ENCODE measurements at places on chromosomes 3 and 15.

DNA sequence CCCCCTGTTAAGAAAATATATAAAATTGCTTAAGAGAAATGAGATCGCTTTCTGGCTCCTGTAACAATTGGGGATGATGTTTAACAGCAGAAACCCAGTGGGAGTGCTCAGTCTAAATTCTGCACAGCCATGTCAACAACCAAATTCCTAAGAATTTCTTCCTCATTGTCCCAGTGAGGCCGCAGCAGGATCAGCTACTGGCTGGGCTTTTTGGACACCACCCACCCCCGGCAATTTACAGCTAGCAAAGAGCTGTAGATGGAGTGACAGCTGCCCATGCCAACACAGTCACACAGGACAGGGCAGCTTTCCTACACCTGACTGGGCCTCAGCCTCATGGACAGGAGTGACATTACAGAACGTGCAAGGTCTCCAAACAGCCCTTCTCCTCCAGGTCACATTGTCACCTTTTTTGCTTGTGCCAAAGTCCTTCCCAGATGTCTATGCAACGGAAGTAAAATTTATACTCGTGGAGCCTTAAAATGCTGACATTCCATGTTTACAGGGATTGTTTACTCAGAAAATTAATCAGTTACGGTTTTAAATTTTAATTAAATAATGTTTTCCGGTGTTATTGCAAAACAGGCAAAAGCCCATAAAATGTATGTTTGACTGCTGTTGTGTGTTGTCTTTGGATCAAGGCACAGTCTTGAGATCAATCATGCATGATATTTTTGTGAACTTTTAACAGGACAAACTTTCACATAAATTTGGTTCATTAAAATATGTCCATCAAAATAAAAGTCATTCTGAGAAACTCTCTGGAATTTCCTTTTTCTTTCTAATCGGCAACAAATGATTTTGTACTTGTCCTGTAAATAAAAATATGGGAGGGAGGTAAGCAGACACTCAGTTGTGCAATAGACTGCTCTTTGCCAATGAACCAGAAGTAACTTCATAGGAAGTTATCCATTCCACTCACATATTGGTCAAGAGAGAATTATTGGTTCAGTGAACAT, 943.2 kb downstream of the MCTP2 start:
- no peak for DNase-seq

- no peak for DNase-seq
Measured at GRCh38 chr3:26967501-26967900, 344.9 kb downstream of the LRRC3B start.

GRCh38 chr3:111768571-111769100, 90.4 kb upstream of the PHLDB2 start:
- no peak for DNase-seq

GRCh38 chr3:30567139-30567753, 39.2 kb upstream of the TGFBR2 start:
- DNase-seq, result no peak

DNA sequence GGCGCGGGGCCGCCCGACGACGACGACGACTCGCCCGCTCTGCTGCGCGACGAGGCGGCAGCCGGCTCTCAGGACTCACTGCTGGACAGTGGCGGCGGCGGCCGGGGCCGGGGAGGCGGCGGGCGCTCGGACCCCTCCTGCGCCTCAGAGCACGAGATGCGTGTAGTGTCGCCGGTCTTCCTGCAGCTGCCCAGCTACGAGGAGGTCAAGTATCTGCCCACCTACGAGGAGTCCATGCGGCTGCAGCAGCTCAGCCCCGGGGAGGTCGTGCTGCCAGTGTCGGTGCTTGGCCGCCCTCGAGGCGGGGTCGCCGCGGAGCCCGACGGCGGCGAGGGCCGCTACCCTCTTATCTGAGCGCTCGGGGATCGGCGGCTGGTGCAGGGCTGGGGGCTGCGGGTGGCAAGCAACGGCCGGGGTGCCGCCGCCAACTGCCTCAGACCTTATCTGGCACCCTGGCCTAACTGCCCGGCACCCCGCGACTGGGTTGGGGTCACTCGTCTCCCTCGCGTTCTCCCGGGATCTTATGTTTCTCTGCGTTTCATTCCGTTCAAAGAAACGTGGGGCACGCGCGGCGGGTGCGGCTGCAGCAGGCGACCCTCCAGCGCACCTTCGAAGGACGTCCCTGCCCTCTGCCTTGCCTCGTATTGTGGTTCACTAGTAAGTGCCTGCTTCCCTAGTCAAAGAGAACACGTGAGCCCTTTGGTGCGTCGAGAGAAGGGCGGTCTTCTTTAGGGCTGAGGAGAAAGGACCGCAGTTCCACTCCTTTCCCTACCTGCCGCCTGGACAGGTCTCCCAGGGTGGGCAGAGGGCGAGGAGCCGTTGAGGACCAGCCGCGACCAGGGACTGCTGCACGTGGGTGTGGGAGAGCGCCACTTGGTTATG, 1.0 kb downstream of the C3orf80 start:
- DNase-seq, result no peak

DNA sequence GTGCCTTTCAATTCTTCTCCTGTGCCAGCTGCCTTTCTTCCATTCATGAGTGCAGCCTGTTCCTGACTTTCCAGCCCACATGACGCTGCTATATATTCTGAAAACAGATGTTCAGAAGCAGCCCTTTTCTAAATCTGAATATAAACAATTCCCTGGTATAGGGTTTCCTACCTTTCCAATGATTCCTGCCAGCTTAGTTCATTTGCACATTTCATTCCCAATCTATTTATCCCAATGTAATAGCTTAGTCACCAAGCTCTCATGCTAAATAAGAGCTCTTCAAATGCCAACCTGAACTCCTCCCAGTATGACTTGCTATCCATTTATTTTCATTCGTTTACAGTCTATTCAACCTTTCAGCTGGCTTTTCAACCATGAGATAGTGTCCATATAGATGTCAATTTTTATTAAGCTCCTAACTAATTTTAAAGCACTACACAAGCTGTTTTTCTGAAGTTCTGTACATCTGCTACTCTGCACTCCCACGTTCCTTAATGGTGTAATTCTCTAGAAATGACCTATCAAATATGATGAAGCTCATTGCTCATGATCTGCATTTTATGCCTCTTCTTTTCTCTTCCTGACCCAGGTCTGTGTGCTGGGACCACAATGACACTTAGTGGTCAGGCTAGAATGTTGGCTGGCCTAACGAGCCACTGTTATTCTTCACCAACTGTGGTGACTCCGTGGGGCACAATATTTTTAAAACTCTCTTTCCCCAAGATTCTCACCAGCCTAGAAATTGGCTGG, 605.0 kb upstream of the TBL1XR1 start:
- DNase-seq, result no peak

DNA sequence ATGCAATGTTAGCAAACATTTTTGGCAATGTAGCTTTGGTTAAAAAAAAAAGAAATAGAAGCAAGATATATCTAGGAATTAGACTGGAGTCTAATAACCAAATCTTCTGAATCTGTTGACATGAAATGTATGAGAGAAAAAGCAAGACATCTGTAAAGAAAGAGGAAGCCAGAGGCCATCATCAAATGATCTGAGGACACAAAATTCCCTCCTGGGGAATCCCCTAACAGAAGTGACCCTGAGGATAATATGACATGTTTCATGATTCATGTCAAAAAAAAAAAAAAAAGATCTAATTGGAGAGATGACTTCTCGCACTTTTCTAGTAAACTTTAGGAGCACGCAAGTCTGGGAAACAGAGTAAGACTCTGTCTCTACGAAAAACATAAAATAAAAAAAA, 70.9 kb downstream of the IMPG2 start:
- DNase-seq, result no peak

- DNase-seq, result no peak
Measured at GRCh38 chr15:36953346-36953745, 147.0 kb downstream of the MEIS2 start.

GRCh38 chr15:43134157-43134635, 810 bp downstream of the TMEM62 start:
- no peak for DNase-seq

DNA sequence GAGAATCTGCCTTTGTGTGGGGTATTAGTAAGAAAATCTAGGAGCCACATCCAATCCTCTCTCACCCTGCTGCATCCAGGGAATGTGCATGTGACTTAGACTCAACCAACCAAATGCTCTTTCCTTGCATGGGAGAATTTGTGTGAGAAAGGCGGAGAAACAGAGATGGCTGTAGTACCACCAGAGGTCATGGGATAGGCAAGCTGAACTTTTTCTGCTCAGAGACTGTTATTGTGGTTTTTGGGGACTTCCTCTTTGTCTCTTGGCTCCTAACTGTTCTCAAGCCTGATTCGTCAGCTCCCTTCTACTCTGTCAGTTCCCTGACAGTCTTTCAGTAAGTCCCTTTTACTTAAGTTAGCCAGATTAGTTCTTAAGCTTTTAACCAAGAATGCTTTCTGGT, 2.6 kb upstream of the ZSCAN2 start:
- DNase-seq, result no peak

- DNase-seq, result no peak
Measured at GRCh38 chr15:94236608-94237007, 5.2 kb downstream of the MCTP2 start.

GRCh38 chr3:141454906-141455602, 31.8 kb upstream of the RASA2 start:
- DNase-seq, result no peak

DNA sequence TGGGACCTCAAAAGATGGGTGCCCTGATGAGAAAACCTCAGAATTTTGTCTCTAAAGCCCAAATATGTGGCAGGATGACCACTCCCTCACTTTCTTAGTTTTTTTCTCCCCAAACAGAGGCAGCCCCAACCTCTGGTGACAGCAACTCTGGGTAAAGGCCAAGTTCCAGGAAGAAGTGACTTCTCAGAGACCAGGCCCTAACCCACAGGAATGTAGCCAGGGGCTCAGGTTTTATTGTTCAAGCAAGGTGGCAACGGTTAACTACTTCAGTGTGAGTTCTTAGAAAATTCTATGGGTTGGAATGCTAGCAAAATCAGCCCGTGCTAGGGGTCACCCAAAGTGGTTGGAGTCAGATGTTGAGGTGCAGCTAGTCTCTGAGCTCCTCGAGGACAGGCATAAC, 5.1 kb upstream of the DNAJA4 start:
- no peak for DNase-seq

DNA sequence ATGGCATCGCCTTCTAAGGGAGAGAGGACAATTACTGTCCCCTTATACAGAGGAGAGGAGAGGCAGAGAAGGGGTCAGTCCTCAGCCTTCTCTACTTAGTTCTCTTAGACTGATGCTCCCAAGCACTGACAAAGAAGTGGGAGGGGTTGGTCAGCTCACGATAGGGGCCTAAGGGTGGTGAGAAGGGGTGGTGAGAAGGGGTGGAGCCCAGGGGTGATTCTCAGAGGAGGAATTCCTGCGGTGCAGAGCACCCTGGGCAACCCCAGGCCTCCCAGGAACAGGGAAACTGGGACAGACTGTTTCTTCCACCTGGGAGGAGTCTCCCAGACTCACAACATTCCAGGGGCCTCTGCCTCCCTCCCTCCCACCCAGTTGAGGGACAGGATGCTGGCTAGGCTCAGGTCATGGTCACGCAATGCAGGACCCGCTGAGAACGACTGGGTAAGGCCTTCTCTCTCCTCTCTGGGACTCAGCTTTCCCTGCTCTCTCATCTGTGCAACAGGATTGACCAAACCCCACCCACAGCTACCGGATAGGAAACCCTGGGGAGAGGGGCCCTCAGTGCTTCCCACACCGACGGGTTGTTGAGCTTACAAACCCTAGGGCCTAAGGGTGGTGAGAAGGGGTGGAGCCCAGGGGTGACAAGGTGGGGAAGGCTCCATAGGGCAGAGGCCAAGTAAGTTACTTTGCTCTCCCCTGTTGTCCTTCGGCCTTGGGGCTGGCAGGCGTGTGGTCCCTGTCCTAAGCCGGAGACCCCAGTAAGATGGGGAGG, 1.5 kb downstream of the TPRA1 start:
- no peak for DNase-seq

- no peak for DNase-seq
Measured at GRCh38 chr15:69098771-69099170, 61.7 kb upstream of the GLCE start.

GRCh38 chr3:38397320-38397719, 50.7 kb downstream of the XYLB start:
- no peak for DNase-seq

GRCh38 chr15:56369234-56369633, 4.0 kb downstream of the TEX9 start:
- no peak for DNase-seq

GRCh38 chr15:40693904-40694687, 878 bp upstream of the RAD51 start:
- no peak for DNase-seq

DNA sequence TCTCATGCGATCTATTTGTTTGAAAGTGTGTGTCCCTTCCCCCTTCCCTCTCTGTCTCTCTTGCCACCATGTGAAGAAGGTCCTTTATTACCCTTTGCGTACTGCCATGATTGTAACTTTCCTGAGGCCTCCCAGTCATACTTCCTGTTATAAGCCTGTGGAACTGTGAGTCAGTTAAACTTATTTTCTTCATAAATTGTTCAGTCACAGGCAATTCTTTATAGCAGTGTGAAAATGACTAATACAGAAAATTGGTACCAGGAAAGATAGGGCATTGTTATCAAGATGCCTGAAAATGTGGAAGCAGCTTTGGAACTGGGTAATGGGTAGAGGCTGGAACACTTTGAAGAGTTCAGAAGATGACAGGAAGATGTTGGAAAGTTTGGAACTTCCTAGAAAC, 743.7 kb upstream of the NECTIN3 start:
- DNase-seq, result no peak

- DNase-seq, result no peak
Measured at GRCh38 chr15:34512628-34513027, 70.8 kb downstream of the GOLGA8B start.

DNA sequence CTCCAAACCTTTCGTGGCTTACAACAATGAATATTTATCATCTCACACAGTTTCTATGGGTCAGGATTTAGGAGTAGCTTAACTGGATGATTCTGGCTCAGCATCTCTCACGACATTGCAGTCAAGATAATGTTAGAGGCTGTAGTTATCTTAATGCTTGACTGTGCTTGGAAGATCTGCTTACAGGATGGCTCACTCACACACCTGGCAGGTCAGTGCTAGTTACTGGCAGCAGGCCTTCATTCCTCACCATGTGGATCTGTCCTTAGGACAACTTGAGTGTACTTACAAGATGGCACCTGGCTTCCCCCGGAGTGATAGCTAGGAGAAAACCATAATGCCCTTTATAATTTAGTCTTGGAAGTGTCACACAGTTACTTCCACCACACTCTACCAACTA, 32.8 kb upstream of the OXTR start:
- no peak for DNase-seq

DNA sequence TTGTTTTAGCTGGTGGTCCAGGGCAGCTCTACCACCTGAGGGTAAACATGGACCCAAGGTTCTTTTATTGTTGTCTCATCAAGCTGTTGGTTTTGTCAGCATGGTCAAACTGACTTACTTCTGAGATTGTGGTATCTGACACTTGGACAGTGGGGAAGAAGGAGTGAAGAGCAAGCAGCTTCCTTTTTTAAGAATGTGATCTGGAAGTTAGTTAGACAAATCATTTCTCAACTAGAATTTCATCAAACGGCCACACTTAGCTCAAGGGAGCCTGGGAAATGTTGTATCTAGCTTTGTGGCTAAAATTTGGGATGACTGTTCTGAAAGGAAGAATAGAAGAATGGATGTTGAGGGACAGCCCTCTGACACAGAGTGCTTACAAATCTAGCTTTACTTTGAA, 215.2 kb downstream of the ZNF621 start:
- DNase-seq, result no peak

Measured in T-helper 17 cell (primary cell).